ENCODE measurements at places on chromosomes 5 and 9. TPM values are rescaled to one million over a fixed set of nuclear protein-coding genes. Genes with fewer than 3 reads are reported as not detected.

DNA sequence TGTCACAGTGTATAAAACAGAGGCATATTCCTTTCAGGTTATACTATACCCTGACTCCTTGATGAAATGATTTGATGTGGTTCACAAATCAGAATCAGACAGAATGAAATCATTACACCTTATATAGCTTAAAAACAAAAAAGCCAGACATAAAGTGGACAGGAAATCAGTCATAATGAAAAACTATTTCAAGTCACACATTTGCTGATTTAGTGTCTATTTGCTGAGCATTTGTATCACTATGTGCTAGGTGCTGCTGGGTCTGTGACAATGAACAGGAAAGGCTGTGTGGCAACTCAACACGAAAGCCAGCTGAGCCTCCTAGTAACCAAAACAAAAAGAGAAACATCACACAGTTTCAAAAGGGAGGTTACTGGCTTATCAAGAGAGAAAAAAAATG, 194.0 kb downstream of the EFNA5 start:
- no peaks in the 10 kb centered on the region for H3K4me1 ChIP-seq
- no peak for DNase-seq
- H3K27me3 ChIP-seq = no peaks in the 10 kb centered on the region
- H3K4me3 ChIP-seq = no peak overlapping the region
- H3K36me3 ChIP-seq = no peaks in the 10 kb centered on the region
- H3K27ac ChIP-seq = no peak overlapping the region

GRCh38 chr5:8360012-8360411, 491.1 kb downstream of the MTRR start:
- no peaks in the 10 kb centered on the region for H3K36me3 ChIP-seq
- no peaks in the 10 kb centered on the region for H3K4me1 ChIP-seq
- H3K27ac ChIP-seq = no peak overlapping the region
- no peak overlapping the region for H3K4me3 ChIP-seq

DNA sequence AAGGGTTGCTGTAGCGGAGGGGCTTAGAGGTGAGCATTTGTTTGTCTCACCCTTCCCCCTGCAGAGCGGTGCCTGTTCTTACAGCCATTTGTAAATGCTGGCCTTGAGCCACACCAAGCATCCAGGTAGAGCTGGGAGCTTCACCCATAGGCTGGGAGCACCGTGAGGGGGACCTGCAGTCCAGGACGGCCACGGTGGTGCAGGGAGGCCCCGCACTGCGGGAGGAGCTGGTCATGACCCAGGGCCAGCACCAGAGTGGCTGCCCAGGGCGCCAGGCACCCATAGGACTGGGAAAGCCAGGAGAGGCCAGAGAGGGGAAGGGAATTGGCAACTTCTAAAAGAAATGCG, 197.3 kb upstream of the ADAMTS16 start:
- no peak overlapping the region for H3K4me3 ChIP-seq
- H3K27ac ChIP-seq = no peak overlapping the region
- no peak for DNase-seq
- no peaks in the 10 kb centered on the region for H3K27me3 ChIP-seq
- no peaks in the 10 kb centered on the region for H3K36me3 ChIP-seq
- no peaks in the 10 kb centered on the region for H3K4me1 ChIP-seq

DNA sequence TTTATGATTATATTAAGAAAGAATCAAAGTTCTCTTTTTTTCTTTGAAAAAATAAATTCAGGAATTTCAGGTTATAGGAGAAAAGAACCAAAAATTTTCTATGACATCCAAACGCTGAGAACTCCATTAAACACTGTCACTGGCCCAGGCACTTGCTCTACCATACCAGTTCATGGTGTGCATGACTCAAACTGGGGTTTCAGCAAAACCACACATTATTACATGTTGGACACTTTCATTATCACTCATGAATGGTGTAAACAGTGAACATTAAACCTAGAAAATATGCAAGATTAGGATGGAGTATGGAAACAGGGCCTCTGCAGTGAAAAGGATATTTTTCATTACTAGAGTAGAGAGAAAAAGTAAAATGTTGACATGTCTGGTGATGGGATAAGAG, 369.9 kb upstream of the FAM174A start:
- H3K27me3 ChIP-seq = no peaks in the 10 kb centered on the region
- no peaks in the 10 kb centered on the region for H3K4me1 ChIP-seq
- no peak overlapping the region for H3K27ac ChIP-seq
- H3K4me3 ChIP-seq = no peak overlapping the region
- no peaks in the 10 kb centered on the region for H3K36me3 ChIP-seq
- DNase-seq = no peak

DNA sequence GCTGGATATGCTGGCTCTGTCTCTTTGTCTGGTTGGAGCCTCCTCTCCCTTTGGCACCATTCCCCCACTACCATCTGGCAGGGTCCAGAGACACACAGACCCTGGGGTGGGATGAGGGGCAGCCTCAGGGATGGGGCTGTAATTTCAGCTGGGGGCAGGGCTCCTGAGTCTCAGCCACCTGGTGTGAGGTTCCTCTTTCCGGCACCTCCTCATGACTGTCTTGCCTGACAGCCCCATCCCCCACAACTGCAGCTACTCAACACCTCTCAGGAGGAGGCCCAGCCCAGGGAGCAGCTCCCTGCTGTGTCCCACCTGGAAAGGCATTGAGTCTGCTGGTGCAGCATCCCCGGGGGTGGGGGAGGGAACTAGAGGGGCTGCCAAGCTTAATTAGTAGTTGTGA, 11.7 kb upstream of the RPS14 start:
- H3K27me3 ChIP-seq = no peaks in the 10 kb centered on the region
- peak; percentile 36 for DNase-seq
- peaks cover 9% of the 10 kb centered on the region for H3K4me1 ChIP-seq

GRCh38 chr9:118809160-118809625, 560.0 kb downstream of the BRINP1 start:
- H3K4me1 ChIP-seq = no peaks in the 10 kb centered on the region
- H3K4me3 ChIP-seq = no peak overlapping the region
- H3K36me3 ChIP-seq = no peaks in the 10 kb centered on the region
- no peak for DNase-seq
- H3K27me3 ChIP-seq = no peaks in the 10 kb centered on the region

- no peak for DNase-seq
- no peaks in the 10 kb centered on the region for H3K27me3 ChIP-seq
- H3K4me3 ChIP-seq = no peak overlapping the region
- H3K4me1 ChIP-seq = no peaks in the 10 kb centered on the region
Measured at GRCh38 chr9:99948896-99949295, 42.4 kb downstream of the STX17 start.

- no peak for DNase-seq
Measured at GRCh38 chr9:114558027-114558675, 29.4 kb upstream of the ATP6V1G1 start.

GRCh38 chr9:22040760-22041159, 31.7 kb upstream of the CDKN2B start:
- no peak for DNase-seq
- H3K4me1 ChIP-seq = no peaks in the 10 kb centered on the region
- H3K36me3 ChIP-seq = no peaks in the 10 kb centered on the region
- no peaks in the 10 kb centered on the region for H3K27me3 ChIP-seq

GRCh38 chr9:21141427-21141882, at the start of gene IFNW1:
Gene IFNW1 (minus strand): TSS chr9:21141832. CDS start chr9:21141570, 262 bp downstream.
- H3K4me1 ChIP-seq = no peaks in the 10 kb centered on the region
- no peaks in the 10 kb centered on the region for H3K27me3 ChIP-seq
- no peak for DNase-seq
- H3K4me3 ChIP-seq = no peak within 1 kb of the TSS
- H3K36me3 ChIP-seq = no peaks in the 10 kb centered on the region
- no peak within 1 kb of the TSS for H3K27ac ChIP-seq

DNA sequence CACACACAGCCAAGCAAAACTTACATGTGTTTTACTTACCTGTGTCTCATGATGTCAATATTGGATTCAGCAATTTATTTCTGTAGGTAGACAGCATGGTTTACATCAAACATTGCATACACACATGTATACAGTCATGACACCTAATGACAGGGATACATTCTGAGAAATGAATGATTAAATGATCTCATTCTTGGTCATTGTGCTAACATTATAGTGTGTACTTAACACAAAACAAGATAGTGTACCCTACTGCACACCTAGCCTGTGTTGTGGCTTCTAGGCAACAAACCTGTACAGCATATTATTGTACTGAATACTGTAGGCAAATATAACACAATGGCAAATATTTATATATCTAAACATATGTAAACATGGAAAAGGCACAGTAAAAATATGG, 28.0 kb downstream of the ISOC1 start:
- H3K27me3 ChIP-seq = no peaks in the 10 kb centered on the region
- no peaks in the 10 kb centered on the region for H3K36me3 ChIP-seq
- H3K27ac ChIP-seq = no peak overlapping the region
- no peak for DNase-seq

DNA sequence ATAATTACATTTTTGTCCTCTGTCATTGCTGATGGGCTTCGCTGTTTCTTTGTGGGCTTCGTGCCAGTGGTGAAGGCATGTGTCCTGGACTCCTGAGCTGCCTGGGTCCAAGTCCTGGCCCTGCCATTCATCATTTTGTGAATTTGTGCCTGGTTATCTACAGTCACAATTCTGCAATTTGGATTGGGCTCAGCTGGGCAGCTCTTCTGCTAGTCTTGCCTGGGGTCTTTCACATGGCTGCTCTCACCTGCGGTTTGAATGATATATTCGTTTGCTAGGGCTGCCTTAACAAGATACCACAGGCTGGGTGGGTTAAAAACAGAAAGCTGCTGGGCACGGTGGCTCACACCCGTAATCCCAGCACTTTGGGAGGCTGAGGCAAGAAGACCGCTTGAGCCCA, 192.7 kb upstream of the IER5L start:
- DNase-seq = no peak
- no peaks in the 10 kb centered on the region for H3K4me1 ChIP-seq
- no peaks in the 10 kb centered on the region for H3K36me3 ChIP-seq
- no peaks in the 10 kb centered on the region for H3K27me3 ChIP-seq
- H3K4me3 ChIP-seq = no peak overlapping the region
- H3K27ac ChIP-seq = no peak overlapping the region

- no peak overlapping the region for H3K4me3 ChIP-seq
- peak; percentile 86 for DNase-seq
- H3K27me3 ChIP-seq = no peaks in the 10 kb centered on the region
- H3K27ac ChIP-seq = peak overlapping the region; percentile 51
- no peaks in the 10 kb centered on the region for H3K36me3 ChIP-seq
Measured at GRCh38 chr9:132857031-132857430, 21.1 kb downstream of the AK8 start.

DNA sequence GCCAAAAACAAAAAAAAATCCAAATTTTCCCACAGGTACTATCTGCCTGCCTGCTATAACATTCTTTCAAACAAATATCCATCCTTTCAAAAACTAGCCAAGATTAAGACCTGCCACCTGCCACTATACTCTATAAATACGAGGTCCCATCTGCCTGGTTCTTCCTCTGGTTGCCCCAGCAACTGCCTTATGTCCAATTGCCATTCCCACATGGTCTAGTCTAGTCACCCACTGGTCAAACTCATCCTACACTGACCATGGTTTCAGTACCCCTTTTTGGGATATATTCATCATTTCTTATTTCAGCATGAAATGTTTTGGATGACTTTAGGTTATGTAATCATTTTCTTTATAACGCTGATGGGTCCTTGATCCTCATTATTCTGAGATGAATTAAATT, 95.1 kb upstream of the CCNG1 start:
- no peak overlapping the region for H3K4me3 ChIP-seq
- DNase-seq = no peak
- H3K27ac ChIP-seq = no peak overlapping the region

DNA sequence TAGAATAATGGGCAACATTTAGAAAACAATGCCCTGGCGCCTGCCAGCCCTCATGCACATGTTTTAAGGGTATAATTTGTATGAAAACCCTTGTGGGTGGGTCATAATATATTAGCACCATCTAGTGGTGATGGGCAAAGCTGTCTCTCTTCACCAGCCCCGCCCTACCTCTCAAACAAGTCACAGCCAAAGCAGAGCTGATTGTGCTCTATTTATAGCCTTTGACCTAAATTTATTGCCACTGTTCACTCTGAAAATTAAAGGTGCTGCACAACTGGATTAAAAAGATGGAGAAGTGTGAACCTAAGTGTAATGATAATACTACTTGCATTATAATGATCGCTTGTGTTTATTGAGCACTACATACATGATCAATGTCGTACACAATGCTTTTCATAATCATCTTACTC, 131.9 kb upstream of the ANKH start:
- no peak overlapping the region for H3K4me3 ChIP-seq
- no peak for DNase-seq
- H3K4me1 ChIP-seq = no peaks in the 10 kb centered on the region
- no peaks in the 10 kb centered on the region for H3K36me3 ChIP-seq
- H3K27ac ChIP-seq = no peak overlapping the region

DNA sequence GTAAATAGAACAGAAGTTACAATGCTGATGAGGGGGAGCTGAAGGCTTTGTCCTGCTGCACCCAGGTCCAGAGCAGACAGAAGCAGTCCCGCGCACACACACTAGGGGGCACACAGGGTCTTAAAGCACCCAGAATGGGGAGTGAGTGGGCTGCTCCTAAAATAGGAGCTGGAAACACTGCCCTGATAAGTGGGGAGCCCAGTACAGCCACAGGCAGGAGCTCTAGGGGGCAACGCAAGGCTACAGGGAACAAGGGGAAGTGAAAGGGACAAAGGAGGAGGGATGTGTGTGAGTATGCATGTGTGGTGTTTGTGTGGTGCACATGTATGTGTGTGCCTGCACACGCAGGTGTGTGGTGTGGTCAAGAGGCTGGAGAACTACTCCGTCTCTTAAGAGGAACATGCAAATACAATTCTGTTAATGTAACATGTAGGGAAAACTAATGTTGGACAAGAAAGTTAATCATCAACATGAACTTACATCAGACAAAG, 191.5 kb downstream of the ROR2 start:
- H3K27me3 ChIP-seq = no peaks in the 10 kb centered on the region
- H3K4me3 ChIP-seq = no peak overlapping the region
- no peaks in the 10 kb centered on the region for H3K36me3 ChIP-seq
- no peak overlapping the region for H3K27ac ChIP-seq
- DNase-seq = peak; percentile 51
- H3K4me1 ChIP-seq = no peaks in the 10 kb centered on the region

- no peaks in the 10 kb centered on the region for H3K27me3 ChIP-seq
- no peak overlapping the region for H3K27ac ChIP-seq
- no peaks in the 10 kb centered on the region for H3K36me3 ChIP-seq
- H3K4me3 ChIP-seq = no peak overlapping the region
- DNase-seq = no peak
Measured at GRCh38 chr5:139368613-139369012, 14.5 kb downstream of the SLC23A1 start.

The PCDHA9 gene
- 0.35 TPM for total RNA-seq

The NOXA1 gene
- total RNA-seq = 17.0 TPM

The NSG2 gene
- not detected for total RNA-seq

The PHYHD1 gene
- 40.0 TPM for total RNA-seq

The PRR16 gene
- total RNA-seq = 6.2 TPM

The FGF1 gene
- 0.94 TPM for total RNA-seq

The FAM13B gene
- total RNA-seq = 40.7 TPM

Data from ovary (tissue), 10 donors.